Neural crest cell (in vitro differentiated cells): ENCODE measurements at places on chromosomes 11 and 22. TPM values are rescaled to one million over a fixed set of nuclear protein-coding genes. Genes with fewer than 3 reads are reported as not detected.

GRCh38 chr11:36389811-36390210 lies 93.7 kb downstream of the PRR5L start:
- H3K4me1 ChIP-seq, result peaks cover 63% of the 10 kb centered on the region
- H3K36me3 ChIP-seq, result no peaks in the 10 kb centered on the region
- no peak for DNase-seq

GRCh38 chr11:64230985-64231365 lies 627 bp downstream of the DNAJC4 start:
- no peak overlapping the region for H3K27ac ChIP-seq
- peak overlapping the region; percentile 93 for H3K4me3 ChIP-seq
- peaks cover 33% of the 10 kb centered on the region for H3K4me1 ChIP-seq
- H3K36me3 ChIP-seq, result no peaks in the 10 kb centered on the region

DNA sequence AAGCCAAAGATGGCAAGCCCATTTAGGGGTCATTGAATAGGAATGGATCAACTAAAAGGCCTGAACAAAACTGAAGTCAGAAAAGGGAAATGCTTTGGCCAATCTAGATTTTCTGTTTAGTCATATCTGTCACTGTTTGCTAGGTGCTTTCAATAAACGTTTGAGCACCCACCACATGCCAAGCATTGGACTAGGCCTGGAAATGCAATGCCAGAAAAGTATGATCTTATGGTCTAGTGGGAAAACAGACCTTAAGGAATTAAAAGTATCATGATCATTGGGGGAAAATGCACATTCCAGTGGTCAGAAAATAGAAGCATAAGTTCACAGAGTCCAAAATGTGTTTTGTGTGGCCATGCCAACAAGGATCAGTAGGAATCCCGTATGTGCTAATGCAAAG lies 76.8 kb upstream of the BIRC3 start:
- no peaks in the 10 kb centered on the region for H3K27me3 ChIP-seq
- DNase-seq, result no peak
- no peaks in the 10 kb centered on the region for H3K36me3 ChIP-seq
- peak overlapping the region; percentile 35 for H3K4me3 ChIP-seq
- peaks cover 15% of the 10 kb centered on the region for H3K4me1 ChIP-seq

DNA sequence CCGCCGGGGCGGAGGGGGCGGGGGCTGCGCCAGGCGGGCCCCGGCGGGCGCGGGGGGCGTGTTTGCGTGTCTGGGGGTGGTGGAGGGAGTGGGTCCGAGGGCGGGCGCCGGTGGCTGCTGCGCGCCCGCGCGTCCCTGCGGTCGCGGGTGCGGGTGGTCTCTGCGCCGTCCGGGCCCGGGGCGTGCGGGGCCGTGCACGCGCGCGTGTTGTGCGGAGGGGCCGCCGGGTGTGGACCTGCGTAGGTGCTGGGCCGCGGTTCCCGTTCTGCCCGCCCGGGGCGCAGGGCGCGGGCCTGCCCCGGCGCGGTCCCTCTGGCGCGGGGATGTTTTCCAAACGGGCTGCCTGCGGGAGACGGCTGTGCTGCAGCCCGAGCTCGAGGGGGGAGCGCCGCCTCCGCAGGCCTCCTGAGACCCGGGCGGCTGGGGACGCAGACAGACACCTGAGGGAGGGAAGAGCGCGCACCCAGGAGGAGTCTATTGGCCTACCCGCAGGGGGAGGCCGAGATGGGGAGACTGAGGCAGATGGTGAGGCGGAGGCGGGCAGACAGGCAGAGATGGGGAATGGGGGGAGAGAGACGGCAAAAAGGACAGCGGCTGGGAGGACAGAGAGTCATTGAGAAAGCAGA lies 442 bp downstream of the PELI3 start:
- H3K36me3 ChIP-seq, result peaks cover 3% of the 10 kb centered on the region
- H3K4me3 ChIP-seq, result peak overlapping the region; percentile 93
- peaks cover 37% of the 10 kb centered on the region for H3K4me1 ChIP-seq
- DNase-seq, result no peak
- H3K27ac ChIP-seq, result peak overlapping the region; percentile 71
- H3K27me3 ChIP-seq, result peaks cover 9% of the 10 kb centered on the region

DNA sequence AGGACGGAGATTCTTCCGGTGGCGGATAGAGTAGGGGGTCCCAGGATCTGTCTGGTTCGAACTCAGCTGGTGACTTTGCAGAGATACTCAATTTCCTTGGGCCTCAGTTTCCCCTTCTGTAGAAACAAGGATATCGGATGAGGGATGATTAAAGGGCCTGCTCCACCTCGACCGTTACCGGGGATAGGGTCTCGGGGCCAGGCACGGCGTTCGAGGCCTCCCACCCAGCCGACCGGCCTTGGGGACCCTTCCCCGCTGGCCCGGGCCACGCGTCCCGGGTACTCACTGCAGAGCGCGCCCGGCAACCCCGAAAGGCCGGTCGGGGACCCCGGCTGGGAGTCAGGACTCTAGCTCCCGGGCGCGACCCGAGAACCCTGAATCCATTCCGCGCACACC lies 321 bp downstream of the RHBDD3 start:
- peak overlapping the region; percentile 97 for H3K4me3 ChIP-seq
- peaks cover 2% of the 10 kb centered on the region for H3K27me3 ChIP-seq
- H3K27ac ChIP-seq, result peak overlapping the region; percentile 96
- no peak for DNase-seq
- H3K36me3 ChIP-seq, result peaks cover 25% of the 10 kb centered on the region

- no peak for DNase-seq
- H3K4me3 ChIP-seq, result no peak overlapping the region
- no peaks in the 10 kb centered on the region for H3K4me1 ChIP-seq
- no peaks in the 10 kb centered on the region for H3K27me3 ChIP-seq
- no peaks in the 10 kb centered on the region for H3K36me3 ChIP-seq
Measured at GRCh38 chr11:20443596-20443995, 56.1 kb downstream of the PRMT3 start.

DNA sequence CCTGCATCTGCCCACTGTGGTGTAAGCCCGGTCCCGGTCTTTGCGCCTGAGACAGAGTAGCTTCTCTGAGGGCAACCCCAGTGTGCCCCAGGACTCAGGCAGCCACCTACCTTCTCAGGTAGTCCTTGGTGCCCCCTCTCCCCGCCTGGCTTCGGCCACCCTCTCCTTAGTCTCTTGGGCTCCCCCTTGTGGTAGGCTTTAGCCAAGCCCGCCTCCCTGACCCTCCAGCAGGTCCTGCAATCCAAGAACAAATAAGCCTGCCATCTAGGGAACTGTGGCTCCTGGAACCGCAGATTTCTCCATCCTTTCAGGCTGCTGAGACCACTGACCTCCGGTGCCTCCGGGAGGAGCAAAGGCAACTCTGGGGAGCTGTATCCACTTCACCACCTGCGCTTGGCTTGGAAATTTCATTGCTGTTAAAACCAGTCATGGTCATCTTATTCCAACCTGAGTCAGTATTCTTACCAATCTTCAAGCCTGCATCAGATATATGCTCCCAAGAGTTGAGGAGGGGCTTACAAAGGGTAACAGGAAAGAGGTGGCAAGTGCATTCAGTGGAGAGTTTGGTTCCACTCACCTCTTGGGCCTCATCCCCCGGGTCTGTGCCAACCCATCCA lies 52.8 kb upstream of the TENM4 start:
- no peaks in the 10 kb centered on the region for H3K36me3 ChIP-seq
- no peaks in the 10 kb centered on the region for H3K27me3 ChIP-seq
- no peak overlapping the region for H3K27ac ChIP-seq

DNA sequence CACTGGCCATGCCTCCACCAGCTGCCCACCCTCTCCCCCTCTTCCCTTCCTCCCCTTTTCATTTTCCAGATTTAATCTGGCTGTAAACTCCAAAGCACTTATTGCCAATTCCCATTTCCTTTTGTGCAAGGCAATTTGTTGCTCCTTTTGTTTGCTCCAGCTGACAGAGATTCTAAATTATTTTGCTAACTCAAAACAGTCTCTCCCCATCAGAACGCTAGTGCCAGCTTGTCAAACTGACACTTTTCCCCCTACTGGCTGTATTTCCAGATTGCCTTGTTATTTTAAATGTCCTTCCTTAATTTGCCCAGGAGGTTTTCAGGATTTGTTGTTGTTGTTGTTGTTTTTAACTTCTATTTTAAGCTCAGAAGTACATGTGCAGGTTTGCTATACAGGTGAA lies 57.0 kb upstream of the PAK1 start:
- no peaks in the 10 kb centered on the region for H3K36me3 ChIP-seq
- peaks cover 12% of the 10 kb centered on the region for H3K4me1 ChIP-seq
- H3K27me3 ChIP-seq, result no peaks in the 10 kb centered on the region
- no peak overlapping the region for H3K27ac ChIP-seq

- H3K4me1 ChIP-seq, result no peaks in the 10 kb centered on the region
- no peak overlapping the region for H3K27ac ChIP-seq
- no peaks in the 10 kb centered on the region for H3K36me3 ChIP-seq
- no peak overlapping the region for H3K4me3 ChIP-seq
Measured at GRCh38 chr11:13859892-13860291, 102.6 kb upstream of the SPON1 start.

DNA sequence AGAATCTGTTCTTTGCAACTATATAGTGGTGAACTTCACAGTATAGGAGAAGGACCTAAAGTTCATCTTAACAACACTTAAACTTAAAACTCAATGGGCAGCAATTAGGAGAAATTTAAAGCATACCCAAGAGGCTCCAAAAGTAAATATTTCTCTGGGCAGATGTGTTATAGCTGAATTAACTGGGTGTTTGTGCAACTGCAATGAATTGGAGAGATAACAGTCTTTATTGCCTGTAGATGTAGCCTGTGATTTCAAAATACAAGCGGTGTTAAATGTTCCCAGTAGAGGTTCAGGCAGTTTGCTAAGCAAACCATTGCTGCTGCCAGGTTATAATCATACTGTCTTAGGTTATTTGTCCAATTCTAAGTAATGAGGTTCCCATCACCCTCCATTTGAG lies 294.1 kb upstream of the MTNR1B start:
- no peaks in the 10 kb centered on the region for H3K27me3 ChIP-seq
- no peak for DNase-seq
- H3K27ac ChIP-seq, result no peak overlapping the region
- no peak overlapping the region for H3K4me3 ChIP-seq
- peaks cover 7% of the 10 kb centered on the region for H3K4me1 ChIP-seq
- H3K36me3 ChIP-seq, result peaks cover 12% of the 10 kb centered on the region

GRCh38 chr11:72239313-72239848 lies 4.6 kb downstream of the PHOX2A start:
- no peak overlapping the region for H3K27ac ChIP-seq
- H3K4me1 ChIP-seq, result peaks cover 25% of the 10 kb centered on the region

DNA sequence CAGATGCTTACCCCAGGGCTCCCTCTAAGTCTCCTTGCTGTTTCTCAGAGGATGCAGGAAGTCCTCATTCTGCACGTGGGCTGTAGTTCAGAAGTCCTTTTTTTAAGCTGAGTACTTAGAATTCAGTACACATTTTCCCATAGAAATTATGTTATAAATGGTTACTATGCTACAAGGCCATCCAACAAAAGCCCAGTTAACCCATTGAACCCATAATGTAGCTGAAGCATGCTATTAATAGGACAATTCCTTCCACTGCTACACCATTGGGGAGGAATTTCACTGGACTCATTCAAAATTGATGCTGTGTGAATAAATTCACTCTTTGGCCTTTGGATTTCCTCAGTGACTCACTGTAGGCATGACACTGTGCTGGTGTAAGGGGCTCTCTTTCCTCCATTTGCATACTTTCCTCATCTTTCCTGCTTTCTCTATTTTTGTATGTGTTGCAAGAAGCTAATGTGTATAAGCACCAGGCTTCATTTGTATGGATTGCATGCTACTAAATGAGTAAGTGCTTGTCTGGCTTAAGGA lies 148.0 kb downstream of the NTM start:
- no peaks in the 10 kb centered on the region for H3K36me3 ChIP-seq
- H3K4me3 ChIP-seq, result no peak overlapping the region
- no peak for DNase-seq
- H3K4me1 ChIP-seq, result peaks cover 17% of the 10 kb centered on the region

GRCh38 chr11:116221351-116221750 lies 551.4 kb downstream of the BUD13 start:
- no peak overlapping the region for H3K4me3 ChIP-seq
- peaks cover 30% of the 10 kb centered on the region for H3K4me1 ChIP-seq
- H3K27ac ChIP-seq, result no peak overlapping the region
- peaks cover 2% of the 10 kb centered on the region for H3K36me3 ChIP-seq
- no peak for DNase-seq

GRCh38 chr11:126502982-126503381 lies 147.5 kb downstream of the ST3GAL4 start:
- no peak overlapping the region for H3K27ac ChIP-seq
- no peak overlapping the region for H3K4me3 ChIP-seq
- peaks cover 5% of the 10 kb centered on the region for H3K27me3 ChIP-seq
- no peaks in the 10 kb centered on the region for H3K36me3 ChIP-seq
- no peak for DNase-seq
- no peaks in the 10 kb centered on the region for H3K4me1 ChIP-seq

- H3K27ac ChIP-seq, result no peak overlapping the region
- H3K4me1 ChIP-seq, result peaks cover 18% of the 10 kb centered on the region
Measured at GRCh38 chr11:115924744-115925567, 420.7 kb upstream of the CADM1 start.

- H3K36me3 ChIP-seq, result peaks cover 7% of the 10 kb centered on the region
- no peak for DNase-seq
- H3K4me3 ChIP-seq, result no peak overlapping the region
Measured at GRCh38 chr11:35066783-35067423, 72.1 kb upstream of the CD44 start.

- no peaks in the 10 kb centered on the region for H3K36me3 ChIP-seq
- no peak for DNase-seq
- H3K4me3 ChIP-seq, result no peak overlapping the region
- no peak overlapping the region for H3K27ac ChIP-seq
Measured at GRCh38 chr11:91011503-91011902, 788.7 kb upstream of the CHORDC1 start.

DNA sequence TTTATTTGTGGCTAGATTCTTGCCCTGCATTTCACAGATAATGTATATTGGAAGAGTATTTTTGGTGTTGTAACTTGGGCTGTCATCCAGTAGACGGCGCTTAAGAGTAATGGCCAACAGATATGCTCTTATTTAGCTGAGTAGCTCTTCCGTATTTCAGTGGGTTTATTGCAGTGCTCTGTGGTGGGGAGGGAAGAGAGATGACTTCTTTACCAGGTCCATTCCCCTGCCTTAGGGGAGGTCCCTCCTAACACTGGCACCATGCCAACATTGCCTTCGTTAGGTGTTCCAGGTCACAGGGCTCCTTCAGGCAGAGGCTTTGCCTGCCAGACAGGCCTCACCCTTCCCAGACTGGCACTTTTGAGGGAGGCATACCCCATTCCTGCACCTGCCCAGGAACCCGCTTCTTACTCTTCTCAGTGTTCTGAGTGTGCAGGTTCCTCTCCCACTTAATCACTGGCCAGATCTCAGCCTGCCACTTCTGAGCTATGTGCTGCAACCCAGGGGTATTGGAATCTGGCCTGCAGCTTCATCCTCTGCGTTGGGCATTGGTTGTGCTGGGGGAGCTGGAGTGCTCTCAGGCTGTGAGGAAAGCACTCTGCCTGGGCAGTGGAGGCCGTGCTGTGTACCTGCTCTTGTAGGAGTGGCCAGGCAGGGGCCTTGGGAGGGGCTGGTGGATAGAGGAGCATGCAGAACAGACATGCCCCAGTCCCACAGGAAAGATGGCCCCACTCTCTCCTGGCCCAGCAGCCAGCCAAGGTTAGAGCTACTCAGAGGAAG lies 29.4 kb upstream of the SLN start:
- no peak overlapping the region for H3K27ac ChIP-seq
- H3K4me3 ChIP-seq, result no peak overlapping the region
- DNase-seq, result no peak
- H3K4me1 ChIP-seq, result peaks cover 3% of the 10 kb centered on the region

The OR8D4 gene
- not detected in 2 replicates for total RNA-seq

The OR56A1 gene
- total RNA-seq, result 0.14 and 0.16 TPM in 2 replicates

The MS4A14 gene
- total RNA-seq, result not detected in 2 replicates

The FGF19 gene
- 0.21 and 0.34 TPM in 2 replicates for total RNA-seq

The OR8G5 gene
- not detected in 2 replicates for total RNA-seq

The TRIM49 gene
- not detected in 2 replicates for total RNA-seq
